Left cardiac atrium (tissue), 4 donors: ENCODE measurements at places on chromosomes 7 and 10. TPM values are rescaled to one million over a fixed set of nuclear protein-coding genes. Genes with fewer than 3 reads are reported as not detected.

CTNNA3 gene
- 48.7 TPM for total RNA-seq

MRC1 gene
- 82.5 TPM for total RNA-seq

ITPRID1 gene
- total RNA-seq, result not detected

ZNF789 gene
- 3.2 TPM for total RNA-seq

STAG3 gene
- total RNA-seq, result 0.68 TPM

GTF2I gene
- total RNA-seq, result 131 TPM

HMX3 gene
- 0.21 TPM for total RNA-seq

MAGI2 gene
- 8.7 TPM for total RNA-seq

C7orf57 gene
- total RNA-seq, result 0.12 TPM

ZYX gene
- 79.1 TPM for total RNA-seq

SLC16A12 gene
- 2.3 TPM for total RNA-seq

ZC3HAV1L gene
- 7.3 TPM for total RNA-seq

FZD8 gene
- total RNA-seq, result 8.9 TPM

ACTL6B gene
- not detected for total RNA-seq

BICC1 gene
- 13.0 TPM for total RNA-seq

GPER1 gene
- total RNA-seq, result 7.6 TPM

ACHE gene
- total RNA-seq, result 30.9 TPM

C7orf33 gene
- total RNA-seq, result not detected

CFAP69 gene
- total RNA-seq, result 3.4 TPM

PDZD7 gene
- 0.44 TPM for total RNA-seq

TASOR2 gene
- 49.2 TPM for total RNA-seq

CNPY1 gene
- not detected for total RNA-seq

ADAM22 gene
- total RNA-seq, result 3.1 TPM

ZNF727 gene
- 3.2 TPM for total RNA-seq

TEX36 gene
- total RNA-seq, result not detected

HABP2 gene
- total RNA-seq, result not detected

DYNC1I1 gene
- total RNA-seq, result 18.5 TPM

METTL27 gene
- total RNA-seq, result 0.92 TPM

ASB4 gene
- total RNA-seq, result 3.5 TPM

RASA4 gene
- 33.5 TPM for total RNA-seq

AOC1 gene
- total RNA-seq, result 0.37 TPM

ANKRD61 gene
- total RNA-seq, result 0.29 TPM

TMEM236 gene
- total RNA-seq, result 0.71 TPM

HOXA3 gene
- 0.74 TPM for total RNA-seq

C10orf53 gene
- not detected for total RNA-seq

UPK3BL2 gene
- total RNA-seq, result 3.1 TPM

LRRC17 gene
- 5.9 TPM for total RNA-seq

DEPP1 gene
- 49.2 TPM for total RNA-seq

SEM1 gene
- total RNA-seq, result 51.3 TPM

CDHR3 gene
- 1.9 TPM for total RNA-seq

STEAP1B gene
- total RNA-seq, result 1.7 TPM

SPAM1 gene
- not detected for total RNA-seq

EIF5AL1 gene
- 0.24 TPM for total RNA-seq

KIF11 gene
- total RNA-seq, result 0.39 TPM

CYP2C19 gene
- total RNA-seq, result 0.21 TPM

PARG gene
- total RNA-seq, result 20.7 TPM

FEZF1 gene
- total RNA-seq, result not detected

UPK3B gene
- total RNA-seq, result 33.8 TPM

STEAP1 gene
- 12.0 TPM for total RNA-seq

INHBA gene
- total RNA-seq, result 15.4 TPM

BCCIP gene
- total RNA-seq, result 51.1 TPM

CHCHD1 gene
- total RNA-seq, result 21.7 TPM

PTPRN2 gene
- 2.3 TPM for total RNA-seq

ASB15 gene
- total RNA-seq, result 34.3 TPM

ITIH5 gene
- total RNA-seq, result 20.4 TPM

CYP3A5 gene
- total RNA-seq, result 0.44 TPM

PODXL gene
- total RNA-seq, result 90.7 TPM
